Right lung (tissue), 10 donors: ENCODE measurements at places on chromosomes 7 and 10.

GRCh38 chr7:144386741-144387140, 16.8 kb downstream of the NOBOX start:
- no peak for DNase-seq

DNA sequence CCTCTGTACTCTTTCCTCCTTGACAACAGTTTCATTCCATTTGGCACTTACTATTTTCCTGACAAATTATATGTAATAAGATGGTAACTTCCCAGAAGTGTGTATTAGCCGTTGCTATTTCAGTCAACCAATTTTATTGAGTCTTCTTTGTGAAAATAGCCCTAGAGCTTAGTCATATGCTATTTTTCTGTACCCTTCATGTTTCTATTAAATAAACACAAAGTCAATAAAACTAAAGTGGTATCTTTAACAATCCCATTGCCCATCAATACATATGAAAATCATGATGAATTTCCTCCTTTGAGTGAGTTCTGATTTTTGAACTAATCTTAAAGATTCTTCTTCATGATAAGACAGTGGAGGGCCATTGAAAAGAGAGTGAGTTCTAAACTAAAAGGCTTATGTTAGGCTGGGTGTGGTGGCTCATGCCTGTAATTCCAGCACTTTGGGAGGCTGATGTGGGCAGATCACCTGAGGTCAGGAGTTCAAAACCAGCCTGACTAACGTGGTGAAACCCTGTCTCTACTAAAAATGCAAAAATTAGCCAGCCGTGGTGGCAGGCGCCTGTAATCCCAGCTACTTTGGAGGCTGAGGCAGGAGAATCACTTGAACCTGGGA, 5.9 kb upstream of the MYPN start:
- no peak for DNase-seq

- no peak for DNase-seq
Observed at GRCh38 chr10:26334232-26334931, 103.8 kb upstream of the APBB1IP start.

GRCh38 chr7:92698237-92698841, 108.1 kb upstream of the FAM133B start:
- DNase-seq, result peak; percentile 83

DNA sequence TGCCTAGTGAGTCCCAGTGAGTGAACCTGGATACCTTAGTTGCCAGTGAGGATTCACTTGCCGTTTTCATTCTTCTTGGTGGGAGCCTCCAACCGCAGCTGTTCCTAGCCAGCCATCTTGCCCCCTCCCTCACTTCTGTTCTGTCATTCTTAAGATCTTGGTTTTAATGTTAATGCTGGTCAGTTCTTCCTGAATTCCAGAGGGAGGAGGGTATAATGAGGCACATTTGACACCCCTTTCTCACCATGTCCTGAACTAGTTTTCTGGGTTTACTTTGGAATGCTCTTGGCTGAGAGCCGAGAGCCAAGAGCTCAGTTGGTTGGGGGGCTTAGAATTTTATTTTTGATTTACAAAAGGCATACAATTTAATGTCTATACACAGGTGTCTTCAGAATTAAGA, 78.5 kb upstream of the ADCY1 start:
- no peak for DNase-seq

DNA sequence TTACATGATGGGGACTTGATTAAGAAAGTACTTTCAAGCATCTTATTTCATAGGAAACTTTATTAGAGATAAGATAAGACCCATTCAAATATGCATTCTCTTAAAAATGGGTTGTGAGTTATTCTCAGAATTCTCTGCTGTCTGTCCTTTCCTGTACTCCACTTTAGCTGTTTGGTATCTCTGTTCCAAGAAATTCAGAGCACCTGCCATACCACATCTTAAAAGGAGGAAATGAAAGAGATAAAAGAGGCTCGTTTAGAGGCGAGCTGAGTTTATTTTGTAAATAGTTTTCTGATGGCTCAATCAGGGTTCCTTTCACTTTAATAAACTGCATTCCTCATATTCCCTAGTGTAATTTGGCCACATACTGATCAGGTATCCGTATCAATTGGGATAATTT, 87.2 kb downstream of the MDFIC start:
- DNase-seq, result no peak

DNA sequence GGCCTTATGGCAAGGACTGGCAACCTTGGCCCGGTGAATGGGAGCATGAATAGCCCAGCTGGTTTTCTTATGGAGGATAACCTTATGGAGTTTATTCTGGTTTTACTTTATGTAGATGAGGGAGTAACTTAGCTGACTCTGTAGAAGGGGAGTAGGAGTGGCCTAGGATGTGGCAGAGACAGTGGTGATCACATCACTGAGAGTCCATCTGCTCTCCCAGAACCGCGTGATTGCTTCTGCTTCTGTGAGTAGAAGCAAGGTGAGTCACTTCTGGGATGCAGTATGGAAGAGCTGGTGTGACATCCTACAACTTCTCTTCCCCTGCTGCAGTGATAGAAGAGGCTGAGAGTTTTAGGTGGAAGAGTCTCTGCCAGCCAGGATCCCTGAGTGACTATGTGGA, 129.2 kb downstream of the RPS24 start:
- DNase-seq, result no peak
